ENCODE measurements at places on chromosomes 1 and 21. TPM values are rescaled to one million over a fixed set of nuclear protein-coding genes. Genes with fewer than 3 reads are reported as not detected.
A peak's percentile ranks its signal among the peaks of the same experiment; 100 is the strongest.

DNA sequence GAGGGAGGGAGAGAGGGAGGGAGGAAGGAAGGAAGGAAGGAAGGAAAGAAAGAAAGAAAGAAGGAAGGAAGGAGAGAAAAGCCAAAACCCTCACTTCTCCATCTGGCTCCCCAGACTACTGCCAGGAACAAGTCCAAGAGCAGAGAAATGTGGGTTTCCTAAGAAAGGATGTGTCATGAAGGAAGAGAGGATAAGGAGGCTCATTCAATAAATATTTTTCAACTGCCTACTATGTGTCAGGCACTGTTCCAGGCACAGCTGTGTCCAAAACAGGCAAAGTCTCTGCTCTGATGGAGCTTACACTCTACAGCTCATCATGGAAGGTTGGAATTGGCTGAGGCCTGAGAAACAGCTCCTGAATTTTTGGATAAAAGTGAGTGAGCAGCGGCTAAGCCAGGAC, 42.6 kb upstream of the ATP2B4 start:
- H3K36me3 ChIP-seq = no peaks in the 10 kb centered on the region
- no peak for DNase-seq
- peaks cover 35% of the 10 kb centered on the region for H3K4me1 ChIP-seq

DNA sequence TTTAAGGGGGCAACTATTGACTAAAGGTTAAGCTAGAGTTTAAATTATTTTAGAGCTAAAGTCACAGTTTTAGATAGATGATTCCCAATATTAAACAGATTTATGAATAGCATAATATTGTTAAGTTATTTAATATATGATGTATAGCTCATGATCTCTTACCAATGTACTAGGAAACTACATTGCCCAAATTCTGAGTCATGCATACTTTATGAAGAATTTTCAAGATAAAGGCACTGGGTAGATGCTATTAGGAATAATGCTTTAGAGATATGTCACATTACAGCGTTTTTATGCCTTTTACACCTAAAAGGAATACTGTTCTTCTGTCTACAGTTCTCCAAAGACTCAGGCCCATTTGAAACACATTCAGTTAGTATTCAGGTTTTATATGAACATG, 215.1 kb downstream of the NCAM2 start:
- H3K27ac ChIP-seq = no peak overlapping the region
- no peak for DNase-seq
- H3K4me1 ChIP-seq = no peaks in the 10 kb centered on the region

GRCh38 chr1:45621895-45622523, 1.8 kb downstream of the CCDC17 start:
- peak overlapping the region; percentile 12 for H3K4me3 ChIP-seq
- peaks cover 9% of the 10 kb centered on the region for H3K4me1 ChIP-seq
- H3K27ac ChIP-seq = no peak overlapping the region
- no peaks in the 10 kb centered on the region for H3K27me3 ChIP-seq
- DNase-seq = no peak

DNA sequence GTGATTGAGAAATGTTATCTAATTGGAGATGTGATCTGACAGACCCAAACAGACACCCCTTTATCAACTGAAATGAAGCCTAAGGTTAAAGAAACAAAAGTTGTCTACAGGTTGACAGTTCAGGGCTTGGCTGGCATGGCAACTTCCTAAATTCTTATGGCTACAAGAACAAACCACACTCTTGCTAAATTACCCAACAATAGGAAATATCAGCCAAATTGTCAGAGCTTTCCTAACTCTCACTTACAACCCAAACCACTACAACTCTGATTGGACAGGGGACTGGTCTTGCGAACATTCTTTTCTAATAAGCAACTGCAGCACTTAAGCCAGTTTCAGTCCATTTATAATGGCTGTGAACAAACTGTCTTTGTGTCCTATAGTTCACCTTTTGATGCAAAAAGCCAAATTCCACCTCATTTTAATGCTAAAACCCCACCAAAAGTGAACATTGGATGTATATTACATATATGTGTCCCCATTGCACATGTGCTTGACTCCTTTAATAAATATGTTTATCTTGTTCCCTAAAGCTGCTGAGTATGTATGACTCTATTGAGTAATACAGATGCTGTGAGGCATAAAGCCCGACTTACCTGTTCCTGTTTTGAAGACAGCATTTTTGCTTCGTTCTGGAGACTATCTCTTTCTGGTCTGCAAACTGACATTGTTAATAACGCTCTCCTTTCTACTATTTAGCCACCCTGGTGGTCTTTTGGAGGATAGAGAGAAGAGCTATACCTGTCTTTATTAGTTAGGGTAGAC, 101.3 kb upstream of the HMCN1 start:
- H3K27ac ChIP-seq = no peak overlapping the region
- H3K36me3 ChIP-seq = no peaks in the 10 kb centered on the region
- no peaks in the 10 kb centered on the region for H3K27me3 ChIP-seq
- no peaks in the 10 kb centered on the region for H3K4me1 ChIP-seq

DNA sequence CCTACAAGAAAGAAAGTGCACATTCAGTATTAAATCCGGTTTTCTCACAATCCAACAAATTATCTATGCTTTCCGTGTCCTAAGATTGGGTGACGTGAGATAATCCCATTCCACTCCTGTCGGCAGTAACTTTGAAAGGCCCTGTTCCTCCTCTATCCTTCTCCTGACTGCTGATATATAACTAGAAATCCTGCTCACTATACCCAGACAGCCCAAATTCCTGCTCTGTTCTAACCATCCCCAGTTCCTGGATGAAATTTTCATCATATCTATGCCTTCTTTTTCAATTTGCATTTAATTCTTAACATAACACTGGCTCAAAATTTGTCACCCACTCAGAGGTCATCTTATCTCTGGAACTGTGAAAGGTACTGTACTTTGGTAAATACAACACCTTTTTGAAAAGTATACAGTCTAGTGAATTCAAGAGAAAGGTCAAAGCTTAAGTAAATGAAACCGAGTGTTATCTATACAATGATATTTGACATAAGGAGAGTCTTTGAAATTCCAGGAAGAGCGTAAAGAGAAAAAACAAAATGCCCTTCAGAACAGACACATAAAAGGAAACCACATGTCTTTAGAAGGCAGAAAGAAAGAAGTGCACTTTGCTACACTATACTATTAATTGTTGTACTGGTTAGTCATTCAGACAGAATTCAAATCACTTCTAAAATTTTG, 200.5 kb upstream of the NEGR1 start:
- H3K4me3 ChIP-seq = no peak overlapping the region
- no peaks in the 10 kb centered on the region for H3K27me3 ChIP-seq
- no peaks in the 10 kb centered on the region for H3K4me1 ChIP-seq

- H3K27me3 ChIP-seq = no peaks in the 10 kb centered on the region
- H3K27ac ChIP-seq = peak overlapping the region; percentile 80
- DNase-seq = no peak
These were observed 26.9 kb downstream of the KIRREL1 start for GRCh38 chr1:158020259-158020885.

GRCh38 chr1:208979776-208980175, 603.7 kb upstream of the CAMK1G start:
- H3K4me3 ChIP-seq = no peak overlapping the region
- H3K36me3 ChIP-seq = no peaks in the 10 kb centered on the region
- no peak for DNase-seq
- no peaks in the 10 kb centered on the region for H3K27me3 ChIP-seq

- peaks cover 5% of the 10 kb centered on the region for H3K36me3 ChIP-seq
- DNase-seq = no peak
- no peak overlapping the region for H3K4me3 ChIP-seq
- H3K27ac ChIP-seq = no peak overlapping the region
- H3K4me1 ChIP-seq = peaks cover 10% of the 10 kb centered on the region
These were observed 14.9 kb downstream of the STX12 start for GRCh38 chr1:27787895-27788294.

- H3K27me3 ChIP-seq = no peaks in the 10 kb centered on the region
- no peak overlapping the region for H3K27ac ChIP-seq
- no peak overlapping the region for H3K4me3 ChIP-seq
- no peak for DNase-seq
These were observed 7.8 kb upstream of the ZFP69 start for GRCh38 chr1:40469327-40469726.

DNA sequence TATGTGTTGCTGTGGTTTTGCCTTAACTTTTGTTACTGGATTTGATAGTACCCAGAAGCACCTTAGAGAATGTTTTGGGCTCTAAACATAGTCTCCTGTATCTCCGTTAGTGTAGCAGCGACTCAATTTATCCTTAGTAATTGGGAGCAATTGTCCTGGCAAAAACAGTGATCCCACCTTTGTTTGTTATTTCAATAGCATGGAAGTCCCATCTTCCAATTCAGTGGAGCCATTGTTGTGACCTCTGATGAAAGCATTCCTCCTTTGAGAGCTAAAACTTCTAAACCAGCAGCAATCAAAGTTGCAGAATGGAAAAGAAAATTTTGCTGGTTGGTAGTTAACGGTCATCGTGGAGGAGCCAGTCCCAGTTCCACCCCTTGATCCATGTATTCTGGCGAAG, 34.7 kb downstream of the RTCA start:
- DNase-seq = no peak
- no peaks in the 10 kb centered on the region for H3K36me3 ChIP-seq
- no peak overlapping the region for H3K27ac ChIP-seq

GRCh38 chr1:23116921-23117699, 51.5 kb downstream of the LUZP1 start:
- no peak overlapping the region for H3K4me3 ChIP-seq
- H3K36me3 ChIP-seq = no peaks in the 10 kb centered on the region
- no peaks in the 10 kb centered on the region for H3K27me3 ChIP-seq
- H3K27ac ChIP-seq = no peak overlapping the region
- DNase-seq = no peak

GRCh38 chr1:226572325-226572726, 23.8 kb downstream of the STUM start:
- H3K4me1 ChIP-seq = peaks cover 48% of the 10 kb centered on the region
- no peaks in the 10 kb centered on the region for H3K27me3 ChIP-seq
- H3K36me3 ChIP-seq = no peaks in the 10 kb centered on the region
- no peak overlapping the region for H3K4me3 ChIP-seq

Gene CFHR5
- total RNA-seq = 0.11 TPM

Gene GIPC2
- total RNA-seq = 1.2 TPM

Gene REG4
- not detected for total RNA-seq

Gene LPGAT1
- 73.0 TPM for total RNA-seq

Gene C1QC
- total RNA-seq = 39.7 TPM

Gene LHX8
- total RNA-seq = not detected

Gene TRIM17
- total RNA-seq = 2.2 TPM

All from spinal cord (tissue), 10 donors.